ENCODE measurements at places on chromosomes 6 and 20. TPM values are rescaled to one million over a fixed set of nuclear protein-coding genes. Genes with fewer than 3 reads are reported as not detected.

DNA sequence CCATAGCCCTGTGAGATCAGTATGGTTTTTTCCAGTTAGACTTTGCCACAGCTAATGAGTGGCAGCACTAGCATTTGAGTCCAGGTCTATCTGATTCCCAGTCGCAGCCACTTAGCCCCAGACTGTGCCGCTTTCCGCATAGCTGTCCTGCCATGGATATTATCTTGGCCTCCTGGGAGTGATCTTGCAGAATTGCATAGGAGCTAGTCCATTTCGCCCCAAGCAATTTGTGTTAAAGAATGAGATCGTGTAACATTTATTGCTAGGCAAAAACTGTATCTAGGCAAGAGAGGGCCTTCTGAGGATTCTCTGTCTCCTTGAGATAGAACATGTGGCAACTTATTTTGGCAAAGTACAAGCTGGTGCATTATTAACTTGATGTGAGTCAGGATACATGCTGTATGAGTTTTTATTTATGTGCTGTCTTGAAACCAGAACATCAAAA is 74.2 kb downstream of the EZR start:
- DNase-seq, result no peak

DNA sequence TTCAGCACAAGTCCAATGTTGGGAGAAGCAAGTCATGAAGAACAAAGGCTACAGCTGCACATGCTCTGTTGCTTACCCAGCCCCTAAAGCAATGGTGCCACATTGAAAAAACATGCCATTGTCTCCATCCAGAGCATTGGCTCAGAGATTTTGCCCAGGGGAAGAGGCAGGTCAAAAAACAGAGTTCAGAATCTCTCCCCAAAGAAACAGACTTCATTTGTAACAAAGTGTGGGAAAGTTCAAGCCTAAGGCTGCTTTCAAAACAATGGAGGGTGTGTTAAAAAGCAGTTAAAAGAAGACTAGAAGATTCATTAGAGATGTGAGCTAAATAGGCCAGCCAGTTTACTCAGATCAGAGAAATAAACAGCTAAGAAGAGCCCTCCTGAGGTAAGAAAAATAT is 63.6 kb downstream of the DZANK1 start:
- no peak for DNase-seq

DNA sequence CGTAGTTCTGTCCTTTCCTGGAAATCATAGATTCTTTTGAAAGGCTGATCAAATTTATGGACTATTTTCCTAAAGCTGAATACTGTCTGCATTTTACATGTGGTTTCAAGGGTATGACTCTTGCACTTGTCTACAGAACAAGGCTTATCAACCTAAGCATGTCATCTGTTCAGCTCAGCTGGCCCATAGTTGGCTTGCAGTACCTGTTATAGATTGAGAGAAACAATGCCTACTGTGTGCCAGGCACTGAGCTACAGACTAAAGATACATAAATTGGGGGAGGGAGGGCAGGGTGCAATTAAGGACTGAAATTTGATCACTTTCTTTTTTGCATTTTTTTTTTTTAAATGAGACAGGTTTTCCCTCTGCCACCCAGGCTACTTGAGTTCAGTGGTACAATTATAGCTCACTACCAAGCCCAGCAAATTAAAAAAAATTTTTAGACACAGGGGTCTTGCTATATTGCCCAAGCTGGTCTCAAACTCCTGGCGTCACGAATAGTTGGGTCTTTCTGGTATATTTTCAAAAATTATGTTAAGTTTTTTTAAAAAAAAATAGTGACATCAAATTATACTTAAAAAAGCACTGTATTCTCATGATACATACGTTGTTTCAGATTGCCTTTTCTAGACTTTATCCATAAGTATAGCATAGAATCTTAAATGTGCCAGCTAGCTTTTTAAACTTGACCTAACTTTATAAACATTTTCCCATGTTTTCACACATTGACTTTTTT is 52.2 kb downstream of the RREB1 start:
- no peak for DNase-seq

- DNase-seq, result no peak
These were observed 275.2 kb upstream of the CNR1 start for GRCh38 chr6:88441346-88441745.

- no peak for DNase-seq
These were observed 8.3 kb downstream of the SEMG2 start for GRCh38 chr20:45229264-45230056.

DNA sequence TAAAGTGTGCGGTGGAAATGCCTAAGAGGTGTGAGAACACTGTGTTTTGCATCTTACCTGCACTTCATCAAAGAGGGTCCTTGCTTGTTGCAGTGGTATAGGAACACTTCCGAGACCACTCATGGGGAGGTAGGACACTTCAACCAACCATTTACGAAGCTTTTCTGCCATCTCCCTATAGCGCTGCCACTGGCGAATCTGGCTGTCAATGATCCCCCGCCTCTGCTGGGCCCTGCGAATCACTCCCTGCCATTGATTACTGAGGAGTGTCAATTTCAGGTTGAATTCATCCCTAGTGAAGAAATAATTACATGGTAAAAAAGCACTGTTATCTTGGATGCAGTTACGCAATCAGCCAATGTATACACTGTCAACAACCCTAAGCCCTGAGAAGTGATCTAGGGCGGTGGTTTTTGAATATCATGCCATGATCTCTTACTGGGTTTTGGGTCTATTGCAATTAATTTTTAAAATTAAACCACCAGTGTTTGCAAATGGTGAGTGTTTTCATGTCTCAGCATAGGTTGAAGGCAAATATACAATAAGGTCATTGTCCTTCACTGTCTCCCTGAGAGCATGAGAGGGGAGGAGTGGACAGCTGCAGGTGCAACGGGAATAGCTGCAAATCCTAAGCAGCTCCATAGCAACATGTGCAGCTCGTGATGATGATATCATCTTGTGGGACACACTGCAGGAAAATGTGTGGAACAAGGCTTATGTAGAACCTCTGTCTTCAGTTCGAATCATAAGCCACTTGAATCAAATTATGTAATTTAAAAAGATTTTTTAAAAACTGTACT is 400.6 kb downstream of the ESR1 start:
- DNase-seq, result no peak

DNA sequence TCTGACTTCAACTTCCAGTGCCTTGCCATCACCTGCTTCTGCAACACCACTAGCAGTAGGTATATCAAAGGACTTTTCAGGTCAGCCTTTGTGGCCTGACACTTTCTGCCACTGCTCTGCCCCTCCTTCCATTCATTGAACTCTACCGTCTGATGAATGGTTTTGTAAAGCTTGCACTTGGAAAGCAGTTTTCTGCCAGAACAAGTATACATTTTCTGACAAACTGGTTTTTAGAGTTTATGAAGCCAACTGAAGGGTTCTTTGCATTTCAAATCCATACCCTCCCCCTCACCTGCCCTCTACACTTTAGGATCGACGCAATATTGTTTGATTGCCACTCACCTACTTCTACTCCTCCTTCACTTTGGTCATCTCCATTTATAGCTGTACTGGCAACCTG is 603.1 kb downstream of the HACE1 start:
- no peak for DNase-seq

- DNase-seq, result no peak
These were observed 370.3 kb downstream of the LAMA2 start for GRCh38 chr6:129253242-129253641.

GRCh38 chr6:107591346-107591745 is 101.4 kb downstream of the SOBP start:
- DNase-seq, result no peak

DNA sequence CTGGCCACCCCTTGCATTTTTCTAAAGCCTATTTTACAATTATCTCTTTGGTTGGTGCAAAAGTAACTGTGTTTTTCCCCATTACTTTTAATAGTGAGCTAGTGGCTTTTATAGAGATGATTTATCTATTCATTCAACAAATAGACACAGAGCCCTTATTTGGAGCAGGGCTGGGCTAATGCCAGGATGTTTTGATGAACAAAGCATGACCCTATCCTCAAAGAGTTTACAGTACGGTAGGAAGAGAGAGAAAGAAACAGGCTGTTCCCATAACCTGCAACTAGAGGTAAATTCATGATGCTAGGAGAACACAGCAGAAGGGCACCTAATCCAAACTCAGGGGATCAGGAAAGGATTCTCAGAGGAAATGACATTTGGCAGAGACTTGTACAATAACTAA is 37.3 kb upstream of the UST start:
- DNase-seq, result peak; percentile 21

Gene HLA-DMB
- 12.7 TPM for total RNA-seq

Gene DBNDD2
- 10.3 TPM for total RNA-seq

Gene DZANK1
- 1.7 TPM for total RNA-seq

Gene COL21A1
- 79.8 TPM for total RNA-seq

Data from skin of body (tissue), 3 donors.